Cortex of kidney (tissue), 1 donor: ENCODE measurements at places on chromosomes 7 and 10.

GRCh38 chr7:27068259-27068658 lies 27.5 kb downstream of the HOXA1 start:
- DNase-seq: no peak

DNA sequence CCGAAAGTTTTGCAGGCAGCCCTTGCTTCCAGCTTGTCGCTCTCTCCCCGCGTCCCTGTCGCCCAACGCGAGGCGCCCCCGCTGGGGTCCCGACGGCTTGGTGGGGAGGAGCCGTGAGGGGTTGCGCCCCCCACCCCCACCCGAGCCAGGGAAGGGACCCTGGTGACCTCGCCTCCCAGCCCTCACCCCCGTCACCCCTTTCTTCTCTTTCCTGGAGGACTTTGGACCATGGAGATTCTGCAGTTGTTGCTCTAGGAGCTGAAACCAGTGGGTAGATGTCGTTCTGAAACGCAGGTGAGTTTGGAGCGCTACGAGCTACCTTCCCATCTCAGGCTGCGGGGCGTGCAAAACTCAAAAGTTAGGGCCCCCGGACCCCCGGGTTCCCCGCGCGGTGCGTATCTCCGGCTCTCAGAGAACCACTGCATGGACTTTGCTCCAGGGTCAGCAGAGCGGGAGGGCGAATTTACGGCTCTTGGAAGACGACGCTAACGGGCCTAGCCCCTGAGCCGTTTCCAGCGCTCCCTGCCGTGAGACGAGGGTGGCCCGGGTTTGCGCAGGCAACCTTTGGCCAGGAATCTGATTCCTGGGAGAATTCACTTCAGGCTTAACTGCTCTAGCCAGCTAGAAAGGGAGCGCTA lies 684 bp upstream of the ATXN7L1 start:
- DNase-seq: no peak

- no peak for DNase-seq
Observed at GRCh38 chr7:117731455-117731854, 141.8 kb downstream of the CTTNBP2 start.

GRCh38 chr10:8776926-8777622 lies 722.6 kb downstream of the GATA3 start:
- no peak for DNase-seq

- no peak for DNase-seq
Observed at GRCh38 chr10:79979310-79979975, 30.5 kb upstream of the SFTPD start.

DNA sequence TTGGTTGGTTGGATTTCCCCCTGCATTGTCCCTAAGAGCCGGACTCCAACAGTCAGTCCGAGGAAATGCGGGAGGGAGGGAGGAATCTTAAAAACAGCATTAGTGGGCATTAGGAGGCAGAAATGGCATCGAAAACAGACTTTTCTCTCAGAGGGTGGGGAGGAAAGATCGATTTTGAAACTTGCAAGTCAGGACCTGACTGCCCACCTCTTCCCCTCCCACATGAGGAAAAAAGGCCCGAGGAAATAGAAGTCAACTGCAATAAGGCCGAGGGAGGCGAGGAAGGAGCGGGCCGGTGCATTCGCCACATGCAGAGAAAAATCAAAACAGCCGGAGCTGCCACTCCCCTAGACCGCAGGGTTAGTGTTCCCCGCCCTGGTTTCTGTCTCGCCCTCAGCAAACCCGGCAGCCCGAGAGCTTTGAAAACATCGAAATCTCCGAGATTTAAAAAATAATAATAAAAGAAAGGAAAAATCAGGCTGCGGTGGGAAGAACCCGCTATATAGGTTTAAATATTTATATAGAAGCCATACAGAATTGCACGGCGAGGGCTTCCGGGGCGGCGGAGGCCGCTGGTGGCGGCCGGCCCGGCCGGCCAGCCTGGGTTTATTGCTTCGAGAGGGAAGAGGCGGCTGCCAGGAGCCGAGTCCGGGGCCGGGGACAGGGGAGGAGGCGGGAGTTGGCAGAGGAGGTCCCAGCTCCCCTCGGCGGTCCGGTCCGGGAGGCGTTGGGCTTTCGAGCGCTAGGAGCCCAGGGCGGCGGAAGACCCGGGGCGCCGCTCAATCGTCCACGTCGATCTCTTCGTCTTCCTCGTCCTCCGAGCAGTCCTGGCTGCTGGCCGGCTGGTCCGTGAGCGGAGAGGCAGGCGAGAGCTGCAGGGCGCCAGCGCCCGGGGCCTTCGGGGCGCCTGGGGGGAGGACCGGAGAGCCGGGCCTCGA lies 2.5 kb downstream of the LBX1 start:
- DNase-seq: no peak

- no peak for DNase-seq
Observed at GRCh38 chr10:69434169-69434568, 17.1 kb upstream of the TSPAN15 start.

- DNase-seq: no peak
Observed at GRCh38 chr7:50212016-50212325, 92.5 kb upstream of the IKZF1 start.

GRCh38 chr10:113733635-113734034 lies 17.8 kb upstream of the PLEKHS1 start:
- DNase-seq: no peak

- no peak for DNase-seq
Observed at GRCh38 chr7:94050046-94050445, 45.9 kb upstream of the BET1 start.

GRCh38 chr7:48140001-48140681 lies 31.1 kb upstream of the ABCA13 start:
- no peak for DNase-seq

DNA sequence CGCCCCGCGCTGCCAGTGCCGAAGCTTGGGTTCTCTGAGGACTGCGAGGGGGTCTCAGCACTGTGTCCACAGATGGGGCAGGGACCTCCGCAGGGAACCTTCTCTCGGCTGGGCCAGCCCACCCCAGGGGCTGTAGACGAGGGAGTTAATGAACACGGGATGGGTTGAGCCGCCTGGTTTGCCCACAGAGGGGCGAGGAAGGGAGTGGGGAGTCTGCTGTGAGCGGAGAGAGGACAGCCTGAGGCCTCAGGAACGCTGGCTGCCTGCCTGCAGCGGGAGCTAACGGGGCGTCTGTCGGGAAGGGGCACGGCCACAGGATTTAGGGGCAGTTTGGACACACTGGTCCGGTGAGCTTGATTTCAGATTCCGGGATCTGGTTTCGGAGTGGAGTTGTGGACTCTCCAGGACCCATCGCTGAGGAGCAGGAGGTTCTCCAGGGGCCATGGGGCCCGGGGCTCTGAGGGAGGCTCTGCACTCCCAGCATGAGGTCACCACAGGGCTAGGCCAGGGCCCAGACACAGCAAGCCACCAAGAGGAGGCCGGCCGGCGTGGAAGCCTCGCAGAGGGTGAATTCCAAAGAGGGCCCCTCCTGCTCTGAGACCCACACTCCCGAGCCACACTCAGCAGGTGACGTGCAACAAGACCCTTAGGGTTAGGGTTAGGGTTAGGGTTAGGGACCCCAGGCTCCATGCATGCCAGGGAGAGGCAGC lies 19.0 kb upstream of the FAM20C start:
- DNase-seq: no peak

- DNase-seq: no peak
Observed at GRCh38 chr7:140060788-140061606, 1.8 kb downstream of the PARP12 start.
